ENCODE measurements at places on chromosomes 1 and 21. TPM values are rescaled to one million over a fixed set of nuclear protein-coding genes. Genes with fewer than 3 reads are reported as not detected.

Gene PTPRC
- total RNA-seq = not detected

Gene HMCN1
- 30.5 TPM for total RNA-seq

Gene OR2L3
- total RNA-seq = 0.12 TPM

Gene TPTE
- not detected for total RNA-seq

Gene CNR2
- not detected for total RNA-seq

Gene CHD5
- total RNA-seq = 0.11 TPM

Gene PLA2G2A
- not detected for total RNA-seq

Gene PAQR6
- total RNA-seq = 0.22 TPM

Gene GJB5
- total RNA-seq = not detected

Gene PLXNA2
- 0.50 TPM for total RNA-seq

Gene KCNA3
- 1.6 TPM for total RNA-seq

Gene OR2T11
- not detected for total RNA-seq

Gene S100A11
- total RNA-seq = 59.2 TPM

Gene CD34
- not detected for total RNA-seq

Gene FAM229A
- 0.77 TPM for total RNA-seq

Gene TMEM9
- 156 TPM for total RNA-seq

Gene VTCN1
- total RNA-seq = not detected

Gene MAEL
- total RNA-seq = not detected

Gene MPL
- total RNA-seq = not detected

Gene UBL4B
- not detected for total RNA-seq

Gene RAB13
- 70.1 TPM for total RNA-seq

Gene THRAP3
- total RNA-seq = 84.1 TPM

Gene BMP8B
- total RNA-seq = under 0.01 TPM

Gene SYCP1
- not detected for total RNA-seq

Gene EFNA3
- total RNA-seq = 0.50 TPM

Gene COL9A2
- 1.00 TPM for total RNA-seq

Gene AGPAT3
- total RNA-seq = 77.8 TPM

Gene LCE2A
- total RNA-seq = 2.2 TPM

Gene SAMD11
- total RNA-seq = 6.4 TPM

Gene OPTC
- total RNA-seq = not detected

Gene ZBTB8B
- total RNA-seq = not detected

Gene TAL1
- not detected for total RNA-seq

Gene FCMR
- 0.37 TPM for total RNA-seq

Gene PADI2
- total RNA-seq = not detected

Gene GPR157
- 5.1 TPM for total RNA-seq

Gene APOBEC4
- not detected for total RNA-seq

Gene SELP
- not detected for total RNA-seq

Gene TDRD5
- total RNA-seq = under 0.01 TPM

Gene TSTD1
- 3.4 TPM for total RNA-seq

Gene OR6K3
- not detected for total RNA-seq

Gene PFKFB2
- 5.6 TPM for total RNA-seq

Gene NUDT4B
- 11.2 TPM for total RNA-seq

Gene OR10J1
- total RNA-seq = 0.25 TPM

Gene PGLYRP3
- total RNA-seq = not detected

Gene SELENBP1
- total RNA-seq = 22.2 TPM

Gene PDC
- total RNA-seq = not detected

Gene OR2T27
- total RNA-seq = not detected

Gene TLR5
- not detected for total RNA-seq

Gene CASQ2
- total RNA-seq = not detected

All from uterine smooth muscle cell (primary cell).